Activated CD4-positive, alpha-beta T cell treated with anti-CD3 and anti-CD28 coated beads, Interleukin-2, amount 50 U/mL, for 24 hours (primary cell): ENCODE measurements at places on chromosomes 7 and 10.

GRCh38 chr10:20265146-20265545 is 448.9 kb downstream of the PLXDC2 start:
- DNase-seq, result no peak

DNA sequence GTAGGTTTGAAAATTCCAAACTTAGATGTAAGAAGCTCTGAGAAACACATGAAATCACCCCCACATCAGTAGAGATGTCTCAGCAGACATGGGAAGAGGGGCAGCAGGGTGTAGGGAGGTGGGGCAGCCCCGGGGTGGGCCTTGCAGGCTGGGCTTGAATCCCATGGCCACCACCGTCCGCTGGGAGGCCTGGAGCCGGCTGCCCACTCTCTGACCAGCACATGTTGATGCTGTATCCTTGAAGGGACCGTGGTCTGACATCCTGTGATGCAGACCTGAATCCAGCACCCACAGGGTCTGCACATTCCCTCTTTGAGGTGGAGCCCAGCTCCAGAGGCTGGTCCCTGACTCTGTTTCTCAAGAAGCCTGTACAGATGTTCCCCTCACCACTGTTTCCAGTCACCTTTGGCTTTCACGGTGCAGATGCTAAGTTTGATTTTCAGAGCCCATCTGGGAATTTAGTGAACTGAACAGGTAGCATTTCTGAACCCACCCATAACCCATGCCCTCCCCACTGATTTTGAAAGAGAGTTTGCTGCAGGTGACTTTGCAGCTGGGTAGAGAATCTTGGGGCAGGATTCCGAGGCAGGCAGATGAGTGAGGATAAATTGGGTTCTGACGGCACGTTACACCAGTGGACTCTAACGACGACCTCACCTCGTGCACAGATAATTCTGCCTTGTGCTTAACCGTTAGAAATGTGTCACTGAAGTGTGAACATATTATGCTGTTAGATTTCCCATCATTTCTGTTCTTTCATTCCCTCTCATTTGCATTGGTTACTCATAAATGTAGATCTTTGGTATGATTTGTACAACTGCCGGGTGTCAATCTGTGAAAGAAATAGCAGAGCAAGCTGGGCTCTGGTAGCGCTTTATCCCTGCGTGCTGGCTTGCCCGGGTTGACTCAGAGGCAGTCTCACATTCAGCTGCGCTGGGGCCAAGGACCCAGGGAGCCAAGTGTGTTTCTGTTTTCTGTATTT is 45.7 kb downstream of the IKZF1 start:
- peak; percentile 65 for DNase-seq

- DNase-seq, result no peak
These were observed 10.6 kb downstream of the IQCE start for GRCh38 chr7:2569421-2569820.

DNA sequence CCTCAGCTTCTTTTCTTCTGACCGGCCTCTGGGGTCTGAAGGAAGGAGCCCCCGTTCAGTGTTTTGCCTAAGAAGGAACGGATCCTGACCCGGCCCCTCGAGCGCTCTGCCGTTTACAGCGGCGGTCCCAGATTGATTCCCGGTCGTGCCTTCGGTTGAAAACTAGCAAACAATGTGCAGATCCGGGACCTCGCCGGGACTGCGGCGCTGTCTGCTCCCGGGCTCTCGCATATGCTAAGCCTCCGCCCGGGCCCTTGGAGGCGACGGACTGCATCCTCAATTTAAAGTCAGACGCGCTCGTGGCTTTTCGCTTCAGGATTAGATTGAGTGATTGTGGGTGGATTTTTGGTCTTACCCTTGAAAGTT is 559 bp downstream of the DBF4 start:
- peak; percentile 27 for DNase-seq

- no peak for DNase-seq
These were observed 1.4 kb upstream of the RBP3 start for GRCh38 chr10:47346581-47347302.

DNA sequence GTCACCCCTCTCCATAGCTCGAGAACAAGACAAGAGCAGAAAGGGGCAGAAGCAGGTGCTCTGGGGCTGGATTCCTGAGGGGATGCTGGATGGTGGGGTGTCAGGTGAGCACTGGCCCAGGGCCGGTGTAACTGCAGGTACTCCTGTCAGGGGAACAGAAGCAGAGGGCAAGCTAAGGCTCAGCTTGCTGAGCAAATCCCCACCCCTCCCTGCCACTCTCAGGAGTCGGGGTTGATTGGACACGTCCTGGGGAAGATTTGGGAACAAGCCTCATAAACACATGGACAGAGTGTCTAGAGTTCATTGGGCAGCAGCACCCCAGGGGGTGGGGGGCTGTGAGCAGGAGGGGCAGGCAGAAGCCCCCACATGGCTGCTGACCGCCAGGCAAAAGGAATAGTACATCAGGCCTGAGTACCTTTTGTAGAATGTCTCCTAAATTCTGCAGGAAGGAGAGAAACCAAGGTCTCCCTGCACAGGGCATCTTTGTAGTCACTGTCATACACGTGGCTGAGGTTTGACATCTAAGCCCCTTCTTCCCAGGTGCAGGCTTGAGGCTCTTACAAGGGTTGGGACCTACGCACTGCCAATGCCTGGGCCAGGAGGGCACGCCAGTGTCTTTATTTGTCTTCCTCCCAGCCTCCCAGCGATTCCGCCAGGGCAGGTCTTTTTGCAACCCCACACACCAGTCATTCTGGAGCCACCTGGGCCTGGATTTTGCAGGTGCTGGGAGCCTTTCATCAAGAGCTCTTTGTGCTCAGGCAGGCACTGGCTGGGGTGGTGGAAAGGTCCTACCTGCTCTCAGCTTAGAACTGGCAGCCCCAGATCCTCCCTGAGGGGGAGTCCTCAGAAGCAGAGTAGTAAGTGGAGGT is 2.8 kb downstream of the CALML3 start:
- no peak for DNase-seq

DNA sequence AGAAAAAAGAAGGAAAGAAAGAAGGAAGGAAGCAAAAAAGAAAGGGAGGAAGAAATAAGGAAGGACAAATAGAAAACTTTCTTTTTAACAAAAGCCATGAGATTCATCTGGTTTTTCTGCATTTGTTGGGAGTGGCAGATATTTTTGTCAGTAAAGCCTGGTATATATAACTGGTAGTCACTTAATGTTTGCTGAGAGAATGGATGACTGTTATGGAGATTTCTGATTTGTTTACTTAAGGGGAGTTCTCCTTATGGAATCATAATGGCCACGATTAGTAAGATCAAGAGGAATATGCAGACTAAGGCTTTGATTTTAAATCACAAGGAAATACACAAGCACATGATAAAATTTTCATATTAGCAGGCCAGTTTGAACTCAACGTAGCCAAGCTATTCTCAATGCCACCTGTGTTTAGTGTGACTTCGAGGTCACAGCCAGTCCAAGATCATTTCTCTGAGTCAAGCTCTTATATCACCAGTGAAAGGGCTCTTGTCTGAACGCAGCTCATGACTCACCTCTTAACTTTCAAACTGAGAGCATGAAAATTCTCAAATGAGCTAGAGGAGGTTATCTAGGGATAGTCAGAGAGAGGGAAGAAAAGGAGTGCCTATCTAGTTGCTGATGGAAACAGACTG is 445.1 kb upstream of the ZMIZ1 start:
- no peak for DNase-seq

DNA sequence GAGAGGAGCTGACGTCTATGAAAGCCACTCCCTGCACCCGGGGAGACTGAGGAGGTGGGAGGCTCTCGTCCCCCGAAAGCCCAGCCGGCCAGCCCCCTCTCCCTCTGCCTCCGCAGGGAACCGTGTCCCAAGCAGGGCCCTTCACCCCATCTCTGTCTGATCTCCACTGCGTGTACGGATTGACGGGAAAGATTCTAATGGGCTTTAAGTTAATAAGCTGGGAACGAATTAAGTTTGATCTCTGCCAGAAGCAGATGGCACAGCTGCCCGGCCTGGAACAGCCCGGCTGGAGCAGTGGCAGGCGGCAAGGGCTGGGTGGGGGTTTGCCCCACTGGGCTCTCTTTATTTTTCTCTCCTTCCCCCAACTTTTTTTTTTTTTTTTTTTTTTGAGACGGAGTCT is 6.1 kb upstream of the SLC29A4 start:
- DNase-seq, result no peak

- DNase-seq, result no peak
These were observed 20.7 kb downstream of the CREB5 start for GRCh38 chr7:28433039-28433438.

- no peak for DNase-seq
These were observed 98.9 kb upstream of the PRR15 start for GRCh38 chr7:29464753-29465152.

DNA sequence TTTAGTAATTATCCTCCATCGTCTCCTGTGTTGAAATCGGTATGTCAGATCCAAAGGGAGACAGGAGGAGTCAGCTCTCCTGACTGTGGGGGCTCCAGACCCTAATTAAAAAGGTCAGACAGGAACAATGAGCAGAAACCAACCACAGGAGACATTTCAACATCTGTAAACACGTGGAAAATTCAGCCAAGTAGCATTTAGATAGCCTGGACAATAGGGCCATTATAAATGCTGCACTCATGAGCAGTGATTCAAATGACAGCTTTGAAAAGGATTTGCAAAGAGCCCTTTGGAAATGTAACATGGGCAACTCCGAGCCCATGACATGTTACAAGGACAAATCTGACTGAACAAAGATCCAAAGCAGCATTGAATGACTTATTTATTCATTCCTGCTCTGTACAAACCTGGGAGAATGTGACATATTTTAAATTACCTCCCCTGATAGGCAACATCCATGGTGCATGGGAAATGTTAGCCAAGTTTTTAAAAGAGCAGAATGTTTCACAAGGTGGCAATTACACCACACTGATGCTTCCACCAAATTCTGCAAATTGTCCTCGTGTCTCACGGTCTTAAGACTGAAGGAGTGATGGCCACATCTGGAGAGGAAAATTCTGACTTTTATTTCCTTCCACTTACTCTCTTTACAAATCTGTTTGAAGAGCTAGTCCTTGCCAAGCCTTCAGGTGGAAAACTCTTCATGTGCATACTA is 113.3 kb upstream of the KMT2E start:
- DNase-seq, result no peak

DNA sequence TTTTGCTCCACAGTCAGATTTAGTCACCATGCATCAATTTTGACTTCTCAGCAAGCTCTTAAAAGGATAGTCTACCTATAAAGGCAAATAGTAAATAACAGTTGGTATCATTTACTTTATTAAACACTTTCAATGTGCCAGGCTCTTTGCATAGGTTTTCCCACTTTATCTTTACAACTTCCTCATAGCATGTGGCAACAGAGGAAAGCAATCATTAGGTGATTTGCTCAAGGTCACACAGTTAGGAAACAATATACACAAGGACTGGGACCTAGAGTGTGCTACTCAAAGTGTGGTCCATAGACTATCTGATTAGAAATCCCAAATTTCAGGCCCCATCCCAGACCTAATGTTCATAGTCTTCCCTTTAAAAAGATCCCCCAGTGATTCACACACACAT is 212.3 kb downstream of the MTERF1 start:
- DNase-seq, result no peak

- no peak for DNase-seq
These were observed 9.3 kb downstream of the SLC35G1 start for GRCh38 chr10:93903051-93903450.

DNA sequence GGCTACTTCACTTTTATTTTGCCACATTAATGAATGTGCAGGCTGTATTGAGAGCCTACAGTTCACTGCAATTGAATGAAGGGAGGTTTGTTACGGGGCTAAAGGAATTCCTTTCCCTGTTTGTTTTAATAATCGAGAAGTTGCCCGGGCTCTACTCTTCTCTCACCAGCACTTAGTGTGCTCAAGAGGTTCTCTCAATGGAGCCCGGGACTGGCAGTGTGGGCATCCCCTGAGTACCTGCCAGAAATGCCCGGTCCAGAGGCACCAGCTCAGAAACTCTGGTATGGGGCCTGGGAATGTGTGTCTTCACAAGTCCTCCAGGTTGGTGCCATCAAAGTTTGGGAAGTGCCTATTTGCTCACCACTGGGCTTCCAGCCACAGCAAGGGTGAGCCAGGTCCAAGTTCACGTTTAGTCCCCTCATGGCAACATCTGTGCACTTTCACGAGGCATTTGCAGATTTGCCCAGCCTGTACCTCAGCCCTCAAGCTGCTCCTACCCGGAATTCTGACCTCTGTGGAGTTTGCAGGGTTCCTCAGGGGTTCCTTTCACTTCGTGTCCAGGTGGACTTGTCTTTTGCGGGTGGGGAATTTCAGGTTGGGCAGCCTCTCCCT is 622.4 kb downstream of the SDK1 start:
- no peak for DNase-seq

DNA sequence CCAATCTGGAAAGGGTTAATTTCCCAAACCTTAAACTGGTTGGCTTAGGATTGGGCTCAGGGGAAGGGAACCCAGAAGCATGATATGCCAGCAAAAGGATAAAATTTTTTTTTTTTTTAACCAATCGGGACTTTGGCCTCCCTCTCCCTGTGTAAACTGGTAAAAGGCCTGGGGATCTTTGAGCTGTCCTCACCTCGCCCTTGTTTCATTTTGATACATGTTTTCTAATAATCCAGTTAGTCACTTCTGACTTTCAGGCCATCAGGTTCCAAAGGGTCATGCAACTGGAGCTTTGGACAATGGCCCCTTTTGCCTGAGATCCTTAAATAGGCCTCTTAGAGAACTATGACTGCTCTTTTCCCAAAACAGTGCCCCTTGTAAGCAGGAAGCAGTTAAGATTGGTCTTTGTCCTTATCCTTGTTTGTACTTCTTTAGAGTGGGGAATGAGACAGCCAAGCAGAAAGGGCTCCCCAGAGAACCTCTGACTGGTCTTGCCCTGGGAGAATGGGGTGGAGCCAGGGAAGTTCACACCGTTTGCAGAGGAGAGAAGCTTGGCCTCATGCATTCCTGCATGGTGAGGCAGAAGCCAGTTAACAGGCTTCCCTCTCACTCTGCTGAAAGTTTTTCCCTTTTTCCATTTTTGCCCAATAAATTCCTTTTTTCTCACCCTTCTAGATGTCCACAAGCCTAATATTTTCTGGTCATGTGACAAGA is 424.2 kb upstream of the CNTNAP2 start:
- no peak for DNase-seq

DNA sequence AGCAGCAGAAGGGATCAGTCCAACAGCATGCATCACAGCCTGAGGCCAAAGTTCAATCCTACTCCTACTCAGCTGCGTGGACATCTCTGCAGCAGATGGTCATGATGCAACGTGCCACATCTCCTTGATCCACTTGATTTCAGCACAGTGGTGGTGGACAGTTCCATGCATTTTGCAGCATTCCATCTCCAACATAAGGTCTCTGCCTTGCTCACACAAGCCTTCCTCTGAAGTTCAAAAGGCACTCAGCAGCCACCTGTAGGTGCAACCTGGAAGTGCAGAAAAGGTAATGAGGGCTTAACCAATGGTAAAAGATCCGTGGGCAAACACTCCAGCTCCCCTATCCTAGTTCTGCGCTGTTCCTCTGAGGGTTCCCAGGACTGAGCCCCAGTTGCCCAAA is 57.5 kb upstream of the CHCHD3 start:
- no peak for DNase-seq

DNA sequence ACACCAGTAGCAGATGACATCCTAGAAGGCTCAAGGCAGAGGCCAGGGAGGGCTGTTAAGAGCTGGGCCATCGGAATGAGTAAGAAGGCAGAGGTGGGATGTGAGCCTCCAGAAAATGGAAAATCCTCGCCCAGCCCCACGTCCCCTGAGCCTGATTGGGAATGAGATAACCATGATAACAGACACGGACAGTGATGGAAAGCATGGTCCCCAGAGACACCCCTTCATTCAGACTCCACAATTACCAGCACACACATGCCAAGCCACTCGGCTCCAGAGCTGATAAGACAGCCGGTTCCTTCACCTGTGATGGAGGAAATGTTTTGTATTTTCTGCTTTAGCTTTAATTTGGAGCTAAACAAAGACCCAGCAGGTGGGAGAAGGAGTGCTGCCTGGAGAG is 106.0 kb downstream of the GRID1 start:
- DNase-seq, result no peak

- DNase-seq, result no peak
These were observed 48.3 kb upstream of the FAM171A1 start for GRCh38 chr10:15419279-15419874.
